Hypothalamus (tissue), 51 donors: ENCODE measurements at places on chromosomes 4 and X.

DNA sequence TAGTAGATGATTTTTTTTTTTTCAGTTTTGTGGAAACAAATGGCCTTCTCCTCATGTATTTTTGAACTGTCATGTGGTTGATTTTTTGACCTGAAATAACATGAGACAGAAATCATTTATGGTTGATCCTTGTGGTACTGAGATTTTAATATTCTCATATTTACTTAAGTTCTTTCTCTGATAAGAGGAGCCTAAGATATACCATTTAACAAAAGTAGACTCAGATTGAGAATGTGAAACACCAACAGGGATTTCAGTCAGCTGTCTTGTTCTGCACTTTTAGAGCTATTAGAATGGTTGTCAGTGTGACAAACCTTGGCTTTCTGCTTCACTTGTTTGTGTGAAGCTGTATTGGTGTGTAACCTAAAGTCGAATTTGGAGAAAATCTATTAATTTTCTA is 575.7 kb downstream of the SPOCK3 start:
- DNase-seq: no peak

DNA sequence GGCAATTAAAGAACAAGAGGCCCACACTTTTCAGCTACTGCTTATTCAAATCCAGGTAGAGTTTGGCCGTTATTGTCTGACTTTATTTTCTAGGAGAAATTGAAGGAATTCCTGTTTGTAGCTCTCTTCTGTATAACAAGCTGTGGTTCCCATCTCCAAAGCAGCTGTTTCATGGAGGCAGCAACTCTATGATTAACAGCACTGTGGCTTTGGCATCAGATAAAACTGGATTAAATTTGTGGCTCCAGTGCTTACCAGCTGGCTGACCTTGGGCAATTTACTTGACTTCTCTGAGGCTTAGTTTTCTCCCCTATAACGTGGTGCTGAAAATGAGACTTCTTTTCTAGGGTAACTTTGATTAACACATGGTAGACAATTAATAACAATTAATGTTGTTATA is 28.1 kb downstream of the SLC30A9 start:
- DNase-seq: no peak

DNA sequence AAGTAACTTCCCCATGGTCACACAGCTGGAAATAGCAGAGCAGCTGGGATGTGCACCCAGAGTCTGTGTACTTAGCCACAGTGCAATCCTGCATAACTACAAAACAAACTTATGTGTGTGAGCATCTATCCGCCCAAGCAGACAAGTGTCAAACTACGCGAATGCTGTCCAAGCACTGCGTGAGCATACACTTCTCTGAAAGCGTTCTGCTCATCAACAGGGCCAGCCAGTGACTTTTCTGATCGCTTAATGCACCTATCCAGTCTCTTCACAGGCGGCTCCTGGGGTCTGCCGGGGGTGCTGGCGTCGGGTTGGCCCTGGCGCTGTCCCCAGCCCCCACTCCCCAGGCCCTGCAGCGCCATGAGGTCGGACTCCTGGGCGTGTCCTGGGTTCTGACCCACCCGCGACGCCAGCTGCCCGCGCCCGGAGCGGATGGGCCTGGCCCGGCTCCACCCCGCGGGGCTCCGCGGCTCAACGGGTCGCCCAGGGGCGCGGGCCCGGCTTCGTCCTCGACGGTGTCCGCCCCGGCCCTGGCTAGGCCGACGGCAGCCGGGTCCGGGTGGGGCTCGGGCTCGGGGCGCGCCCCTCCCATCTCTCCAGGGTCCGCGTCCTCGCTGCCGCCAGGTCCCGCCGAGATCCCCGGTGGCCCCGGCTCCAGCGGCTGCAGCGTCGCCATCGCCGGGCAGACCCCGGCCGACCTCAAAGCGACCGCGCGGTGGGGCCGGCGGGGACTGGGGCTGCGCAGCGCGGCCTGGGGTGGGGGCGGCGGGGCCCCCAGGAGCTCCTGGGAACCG is 1.3 kb upstream of the ZNF141 start:
- DNase-seq: peak; percentile 40

DNA sequence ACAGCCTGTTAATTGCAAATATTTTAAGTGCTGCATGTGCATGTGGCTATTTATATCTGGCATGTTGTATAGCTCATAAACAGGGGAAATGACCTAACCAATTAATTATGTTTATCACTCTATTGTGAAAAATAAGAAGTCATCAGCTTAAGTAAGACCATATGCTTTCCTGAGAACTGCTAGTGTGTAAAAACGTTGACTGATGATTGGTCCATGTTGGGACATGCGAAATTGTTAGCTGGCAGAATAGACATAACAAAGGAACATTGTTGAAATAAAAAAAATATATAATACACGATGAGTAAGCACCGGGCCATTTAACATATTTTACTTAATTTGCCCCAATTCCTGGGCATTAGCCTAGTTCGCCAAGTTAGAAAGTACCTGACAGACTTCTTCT is 207.5 kb downstream of the ANK2 start:
- no peak for DNase-seq

DNA sequence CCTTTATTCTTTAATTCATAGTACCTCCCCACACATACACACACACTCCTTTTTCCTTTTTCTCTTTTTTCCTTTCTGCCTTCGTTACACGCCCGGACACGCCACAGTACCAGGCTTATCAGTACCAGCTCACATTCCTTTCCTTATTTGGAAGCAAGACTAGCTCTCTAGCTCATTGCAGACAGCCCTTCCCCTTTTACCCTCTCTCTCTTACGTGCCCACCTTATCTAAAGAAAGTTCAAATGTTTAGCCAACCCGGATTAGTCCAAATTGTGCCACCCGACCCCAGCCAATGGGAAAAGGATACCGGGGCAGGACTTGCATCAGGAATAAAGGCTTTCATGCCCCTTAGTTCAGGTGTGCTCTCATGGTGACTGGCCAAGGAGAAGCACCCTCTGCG is 194.7 kb upstream of the VCX3A start:
- DNase-seq: no peak

GRCh38 chrX:71536285-71536684 is 3.4 kb downstream of the OGT start:
- peak; percentile 1 for DNase-seq

GRCh38 chr4:14178421-14178820 is 550.9 kb upstream of the BOD1L1 start:
- no peak for DNase-seq

DNA sequence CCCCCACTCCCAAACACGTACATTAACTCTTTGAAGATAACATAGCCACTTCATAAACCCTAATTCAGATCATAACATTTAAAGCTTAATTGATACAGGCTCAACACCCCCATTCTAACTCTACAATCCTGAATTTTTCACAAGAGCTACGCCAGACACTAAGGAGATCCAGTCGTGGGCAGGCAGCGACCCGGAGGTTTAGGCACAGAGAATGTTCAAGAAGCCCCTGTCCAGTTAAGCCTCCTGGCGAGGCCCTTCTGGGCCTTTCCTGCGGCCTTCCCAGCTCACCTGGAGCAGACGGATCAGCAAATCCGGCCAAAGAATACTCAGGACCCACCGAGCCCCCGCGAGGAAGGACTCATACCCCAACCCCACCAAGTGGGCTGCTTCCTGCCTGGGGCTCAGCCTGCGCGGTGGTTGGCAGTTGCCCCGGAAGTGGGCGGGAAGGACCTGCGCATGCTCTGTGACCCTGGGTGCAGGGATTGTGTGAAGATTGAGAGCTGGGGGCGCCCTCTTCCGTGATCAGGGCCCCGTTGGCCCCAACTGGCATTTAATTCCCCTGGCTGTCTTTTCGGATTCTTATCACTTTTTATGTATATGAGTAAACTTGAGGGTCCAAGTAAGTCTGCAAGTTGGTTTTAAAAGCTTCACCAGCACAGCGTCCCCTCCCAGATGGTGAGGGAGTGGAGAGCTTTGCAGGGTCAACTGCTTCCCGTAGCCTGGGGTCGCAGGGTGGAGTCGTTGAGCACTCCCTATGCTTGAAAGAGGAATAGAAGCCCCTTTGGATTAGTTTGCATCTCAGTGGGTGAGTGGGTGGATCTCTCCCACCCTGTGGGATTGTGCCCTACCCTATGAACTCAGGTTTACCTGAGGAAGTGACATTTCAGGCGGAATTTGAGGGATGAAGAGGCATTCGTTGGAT is at the start of gene TRIM61:
Gene TRIM61, minus strand, starts transcription at position 415 of the 922 bp plus-strand sequence. CDS start 7,655 bp downstream, outside the sequence.
- DNase-seq: peak; percentile 69

GRCh38 chrX:40131654-40132337 is 34.0 kb upstream of the BCOR start:
- no peak for DNase-seq

GRCh38 chr4:110139815-110140214 is 58.6 kb downstream of the ELOVL6 start:
- no peak for DNase-seq

- DNase-seq: no peak
Measured at GRCh38 chrX:147693511-147693910, 218.2 kb upstream of the FMR1 start.

GRCh38 chr4:48642421-48643374 is 137.4 kb downstream of the FRYL start:
- no peak for DNase-seq

DNA sequence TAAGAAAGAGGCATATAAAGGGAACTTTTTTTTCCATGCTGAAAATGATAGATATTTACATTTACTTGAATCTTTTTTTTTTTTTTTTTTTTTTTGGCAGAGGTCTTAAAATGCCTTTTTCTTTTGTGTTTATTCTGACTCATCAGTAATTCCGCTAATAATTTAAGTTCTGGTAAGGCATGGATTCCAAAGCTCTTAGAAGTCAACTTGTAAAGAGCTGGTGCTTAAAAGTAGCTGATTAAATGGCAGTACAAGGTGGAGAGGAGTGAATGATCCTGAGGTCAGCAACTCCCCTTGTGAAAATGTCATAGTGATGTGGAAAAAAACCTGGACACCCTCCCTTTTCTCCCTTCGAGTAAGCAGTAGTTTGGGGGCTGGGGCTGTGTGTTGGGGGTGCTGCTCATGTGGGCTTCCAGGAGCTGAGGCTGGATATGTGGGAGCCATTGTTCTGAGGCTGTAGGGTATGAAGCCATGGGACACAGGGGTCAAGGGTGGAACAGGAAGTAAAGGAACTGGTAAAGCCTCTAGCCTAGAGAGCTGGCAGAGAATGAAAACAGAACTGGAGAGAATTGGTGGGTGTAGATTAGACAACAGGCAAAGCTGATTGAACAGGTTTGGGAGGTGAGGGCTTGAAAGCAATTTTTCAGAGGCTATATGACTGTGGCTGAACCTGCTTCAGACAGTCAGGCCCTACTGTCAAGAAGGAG is 41.0 kb upstream of the PITX2 start:
- DNase-seq: no peak

DNA sequence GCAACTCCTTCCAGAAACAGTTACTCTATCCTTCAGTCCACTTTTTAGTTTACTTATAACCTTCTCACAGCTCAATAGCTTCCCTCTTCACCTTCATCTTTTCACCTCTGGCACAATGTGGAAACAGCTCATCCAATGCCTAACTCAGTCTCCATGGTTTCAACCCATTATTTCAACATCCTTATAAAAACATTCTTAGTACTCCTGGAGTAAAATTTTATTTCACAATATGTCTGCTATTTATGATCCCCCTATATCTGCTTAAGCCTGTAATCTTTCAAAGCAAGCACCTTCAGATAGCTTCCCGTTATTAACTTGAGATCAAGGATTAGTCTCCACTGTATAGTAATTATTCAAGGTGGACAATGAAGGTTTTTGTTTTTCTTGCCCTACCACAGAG is 156.3 kb downstream of the GASK1B start:
- DNase-seq: no peak

DNA sequence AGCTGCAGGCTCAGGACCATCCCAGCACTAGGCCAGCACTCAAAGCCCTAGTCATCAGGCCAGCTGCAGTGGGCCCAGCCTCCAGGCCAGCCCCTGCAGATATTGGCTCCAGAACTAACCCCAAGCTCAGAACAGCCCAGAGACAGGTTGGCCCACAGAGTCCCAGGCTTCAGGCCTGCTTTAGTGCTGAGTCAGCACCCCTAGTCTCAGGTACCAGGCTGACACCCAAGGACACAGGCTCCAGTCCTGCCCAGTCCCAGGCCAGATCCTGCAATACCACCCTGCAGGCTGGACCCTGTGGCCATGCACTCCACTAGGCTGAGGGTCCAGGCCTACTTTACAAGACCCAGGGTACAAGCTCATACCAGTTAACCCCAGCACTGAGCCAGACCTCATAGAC is 234.4 kb upstream of the GPRIN3 start:
- DNase-seq: no peak

DNA sequence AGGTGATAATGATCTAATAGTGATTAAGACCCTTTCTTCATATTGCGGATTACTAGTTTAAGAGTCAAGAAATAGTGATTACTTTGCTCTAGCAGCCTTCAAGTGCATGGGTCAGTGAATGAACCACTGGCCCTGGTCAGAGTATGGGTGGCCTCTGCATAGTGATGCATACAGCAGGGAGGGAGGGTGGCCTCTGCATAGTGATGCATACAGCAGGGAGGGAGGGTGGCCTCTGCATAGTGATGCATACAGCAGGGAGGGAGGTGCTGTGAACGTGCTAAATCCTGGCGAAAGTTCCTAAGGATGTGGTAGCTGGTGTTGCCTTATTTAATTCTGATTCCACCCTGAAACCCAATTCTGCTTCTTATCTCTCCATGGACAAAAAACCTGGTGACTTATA is 246.7 kb upstream of the ARSJ start:
- DNase-seq: no peak

DNA sequence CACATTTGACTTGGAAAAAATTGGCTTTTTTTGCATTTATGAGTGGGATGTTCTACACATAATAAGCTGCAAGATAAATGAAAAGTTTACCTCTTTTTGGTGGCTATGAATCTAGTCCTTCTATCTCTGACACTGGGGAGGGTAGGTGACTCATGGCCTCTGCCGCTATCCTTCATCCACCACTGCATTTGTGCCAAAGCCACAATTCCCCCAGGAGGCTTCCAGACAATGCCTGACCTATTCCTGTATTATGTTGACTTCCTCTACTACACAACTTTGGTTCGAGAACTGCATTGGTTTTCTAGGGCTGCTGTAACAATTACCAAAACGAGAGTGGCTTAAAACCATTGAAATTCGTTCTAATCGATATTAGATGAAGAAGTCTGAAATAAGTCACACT is 245.6 kb downstream of the TRAM1L1 start:
- DNase-seq: no peak

GRCh38 chr4:12084690-12085089 is 656.0 kb upstream of the HS3ST1 start:
- no peak for DNase-seq

DNA sequence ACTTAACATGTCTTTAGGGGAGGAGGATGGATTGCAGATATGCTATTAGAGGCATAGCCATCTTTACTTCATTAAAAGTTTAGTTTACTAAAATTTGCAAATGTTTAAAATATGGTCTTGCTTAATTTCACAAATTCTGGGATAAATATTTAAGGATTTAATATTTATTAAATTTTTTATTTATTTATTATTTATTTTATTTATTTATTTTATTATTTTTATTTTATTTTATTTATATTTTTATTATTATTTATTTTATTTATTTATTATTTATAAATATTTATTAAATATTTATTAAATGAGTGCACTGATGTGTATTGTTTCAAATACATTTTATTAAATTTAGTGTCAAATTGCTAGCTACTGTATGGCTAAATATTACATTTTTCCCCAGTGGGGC is 46.0 kb downstream of the FAT4 start:
- no peak for DNase-seq
